ENCODE measurements at places on chromosomes 2 and 18. TPM values are rescaled to one million over a fixed set of nuclear protein-coding genes. Genes with fewer than 3 reads are reported as not detected.

GRCh38 chr2:217899231-217900009 is 103.4 kb downstream of the TNS1 start:
- H3K4me3 ChIP-seq, result no peak overlapping the region
- no peaks in the 10 kb centered on the region for H3K27me3 ChIP-seq
- H3K4me1 ChIP-seq, result peaks cover 41% of the 10 kb centered on the region
- peaks cover 32% of the 10 kb centered on the region for H3K36me3 ChIP-seq

GRCh38 chr2:205032093-205032551 is 486.8 kb downstream of the PARD3B start:
- H3K27ac ChIP-seq, result no peak overlapping the region
- H3K36me3 ChIP-seq, result no peaks in the 10 kb centered on the region
- H3K27me3 ChIP-seq, result no peaks in the 10 kb centered on the region
- no peak for DNase-seq
- H3K4me3 ChIP-seq, result no peak overlapping the region

GRCh38 chr2:62257466-62257865 is 61.6 kb downstream of the B3GNT2 start:
- no peak overlapping the region for H3K4me3 ChIP-seq
- H3K27ac ChIP-seq, result no peak overlapping the region
- no peaks in the 10 kb centered on the region for H3K36me3 ChIP-seq
- no peaks in the 10 kb centered on the region for H3K4me1 ChIP-seq
- H3K27me3 ChIP-seq, result no peaks in the 10 kb centered on the region
- no peak for DNase-seq

GRCh38 chr2:112342067-112342550 is 66.7 kb downstream of the ZC3H6 start:
- peaks cover 2% of the 10 kb centered on the region for H3K27me3 ChIP-seq
- no peaks in the 10 kb centered on the region for H3K4me1 ChIP-seq
- H3K4me3 ChIP-seq, result no peak overlapping the region
- no peak for DNase-seq
- H3K36me3 ChIP-seq, result no peaks in the 10 kb centered on the region

DNA sequence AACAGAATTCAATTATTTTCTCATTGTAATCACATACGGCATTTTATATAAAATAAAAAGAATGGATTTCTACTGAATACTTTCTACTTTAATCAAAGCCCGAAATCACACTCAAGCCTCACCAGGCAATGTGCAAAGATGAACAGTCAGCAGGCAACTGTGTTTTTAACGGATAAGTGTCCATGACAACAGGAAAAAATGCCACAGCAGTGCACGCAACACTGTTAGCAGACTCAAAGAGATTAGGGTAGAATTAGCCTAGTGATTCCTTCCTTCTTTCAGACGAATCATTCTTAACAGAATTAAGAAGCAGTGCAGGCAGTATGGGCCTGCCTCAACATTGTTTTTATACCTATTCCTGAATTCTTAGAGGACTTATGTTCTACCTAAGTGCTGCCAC is 135.6 kb downstream of the CDH2 start:
- no peak overlapping the region for H3K27ac ChIP-seq
- DNase-seq, result peak; percentile 53
- H3K27me3 ChIP-seq, result no peaks in the 10 kb centered on the region
- H3K4me3 ChIP-seq, result no peak overlapping the region
- no peaks in the 10 kb centered on the region for H3K36me3 ChIP-seq

DNA sequence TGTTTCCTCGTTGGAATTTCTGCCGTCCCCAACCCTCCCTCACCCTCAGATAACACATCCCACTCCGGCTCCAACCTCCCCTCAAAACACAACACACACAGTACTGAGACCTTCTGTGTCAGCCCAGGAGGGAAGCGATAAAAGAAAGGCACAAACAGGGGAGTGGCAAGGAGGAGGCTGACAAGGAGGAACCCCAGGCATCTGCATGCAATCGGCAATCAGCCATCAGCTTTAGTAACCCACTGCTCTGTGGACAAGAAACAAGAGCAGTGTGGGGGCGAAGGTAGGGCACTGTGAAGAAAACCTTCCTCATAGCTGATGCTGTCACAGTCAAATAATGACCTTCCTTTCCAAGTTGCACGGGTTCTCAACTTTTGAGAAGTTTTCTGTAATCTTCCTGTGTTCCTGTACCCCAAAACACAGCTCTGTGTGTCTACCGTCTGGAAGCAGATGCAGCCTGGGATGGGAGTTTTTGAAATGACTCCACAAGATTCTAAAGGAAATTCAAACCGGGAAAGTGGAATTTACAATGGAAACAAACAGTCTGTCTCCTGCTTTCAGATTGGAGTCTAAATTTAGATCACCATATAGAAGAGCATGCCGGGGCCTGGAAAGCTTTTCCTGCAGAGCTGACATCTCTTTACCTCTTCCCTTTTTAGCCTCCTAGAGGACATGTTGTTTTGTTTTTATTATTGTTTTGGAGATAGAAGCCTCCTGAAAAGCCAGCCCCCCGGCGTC is 16.4 kb upstream of the LPIN2 start:
- H3K27me3 ChIP-seq, result no peaks in the 10 kb centered on the region
- no peaks in the 10 kb centered on the region for H3K36me3 ChIP-seq
- H3K4me1 ChIP-seq, result peaks cover 8% of the 10 kb centered on the region
- peak overlapping the region; percentile 39 for H3K27ac ChIP-seq
- DNase-seq, result peak; percentile 67
- H3K4me3 ChIP-seq, result no peak overlapping the region

DNA sequence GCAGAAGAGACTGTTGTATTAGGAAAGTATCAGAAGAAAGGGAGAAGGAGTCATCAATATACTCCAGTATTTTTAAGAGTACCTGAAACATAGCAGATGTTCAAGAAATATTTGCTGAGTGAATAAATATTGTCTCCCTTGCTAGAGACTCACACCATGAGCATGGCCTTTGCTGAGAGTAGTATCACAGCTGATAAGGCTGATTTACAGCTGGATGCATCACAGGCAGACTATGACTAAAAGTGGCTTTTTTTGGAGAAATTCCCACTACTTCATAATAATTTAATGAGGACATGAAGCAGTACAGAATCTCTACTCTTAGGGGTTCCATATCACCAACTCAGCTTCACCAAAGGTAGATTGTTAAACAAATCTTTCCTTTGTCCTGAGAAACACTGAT is 373.3 kb downstream of the RBM43 start:
- no peaks in the 10 kb centered on the region for H3K27me3 ChIP-seq
- H3K36me3 ChIP-seq, result no peaks in the 10 kb centered on the region
- H3K4me1 ChIP-seq, result no peaks in the 10 kb centered on the region
- peak; percentile 72 for DNase-seq
- H3K27ac ChIP-seq, result no peak overlapping the region

DNA sequence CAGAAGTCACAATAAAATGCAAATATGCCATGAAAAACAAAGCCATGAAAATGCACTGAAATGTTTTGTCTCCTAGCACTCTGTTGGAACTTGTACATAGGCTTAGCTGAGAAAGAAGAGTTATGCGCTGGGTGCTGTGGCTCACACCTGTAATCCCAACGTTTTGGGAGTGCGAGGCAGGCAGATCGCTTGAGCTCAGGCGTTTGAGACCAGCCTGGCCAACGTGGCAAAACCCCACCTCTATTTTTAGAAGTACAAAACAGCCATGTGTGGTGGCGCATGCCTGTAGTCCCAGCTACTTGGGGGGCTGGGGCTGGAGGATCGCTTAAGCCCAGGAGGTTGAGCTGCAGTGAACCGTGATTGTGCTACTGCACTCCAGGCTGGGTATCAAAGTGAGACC is 39.9 kb downstream of the IRS1 start:
- H3K36me3 ChIP-seq, result peaks cover 15% of the 10 kb centered on the region
- no peak for DNase-seq
- peaks cover 28% of the 10 kb centered on the region for H3K4me1 ChIP-seq

- no peak overlapping the region for H3K4me3 ChIP-seq
- no peak for DNase-seq
- no peaks in the 10 kb centered on the region for H3K36me3 ChIP-seq
- H3K27ac ChIP-seq, result no peak overlapping the region
- no peaks in the 10 kb centered on the region for H3K27me3 ChIP-seq
- H3K4me1 ChIP-seq, result no peaks in the 10 kb centered on the region
These were observed 54.8 kb upstream of the ZC3H15 start for GRCh38 chr2:186431306-186431705.

KRTCAP3 gene
- total RNA-seq, result not detected

DNA sequence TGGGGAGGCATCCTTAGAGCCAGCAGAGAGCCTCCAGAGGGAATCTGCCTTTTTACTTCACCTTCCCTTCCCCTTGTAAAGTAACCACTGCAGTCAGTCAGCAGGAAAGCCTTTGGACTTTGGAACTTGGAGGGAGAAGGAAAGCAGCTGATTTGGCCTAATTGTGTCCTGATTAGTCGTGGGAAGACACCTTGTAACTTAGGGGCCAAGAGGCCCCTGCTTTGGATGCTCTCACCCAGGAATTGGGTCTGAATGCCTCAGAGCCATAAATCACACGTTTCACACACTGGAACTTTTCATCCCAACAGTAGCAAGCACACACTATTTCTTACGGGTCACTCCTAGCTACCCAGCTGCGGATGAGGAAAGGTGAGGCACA is 81.0 kb upstream of the PPM1B start:
- no peak for DNase-seq
- no peak overlapping the region for H3K4me3 ChIP-seq
- peaks cover 2% of the 10 kb centered on the region for H3K4me1 ChIP-seq

DNA sequence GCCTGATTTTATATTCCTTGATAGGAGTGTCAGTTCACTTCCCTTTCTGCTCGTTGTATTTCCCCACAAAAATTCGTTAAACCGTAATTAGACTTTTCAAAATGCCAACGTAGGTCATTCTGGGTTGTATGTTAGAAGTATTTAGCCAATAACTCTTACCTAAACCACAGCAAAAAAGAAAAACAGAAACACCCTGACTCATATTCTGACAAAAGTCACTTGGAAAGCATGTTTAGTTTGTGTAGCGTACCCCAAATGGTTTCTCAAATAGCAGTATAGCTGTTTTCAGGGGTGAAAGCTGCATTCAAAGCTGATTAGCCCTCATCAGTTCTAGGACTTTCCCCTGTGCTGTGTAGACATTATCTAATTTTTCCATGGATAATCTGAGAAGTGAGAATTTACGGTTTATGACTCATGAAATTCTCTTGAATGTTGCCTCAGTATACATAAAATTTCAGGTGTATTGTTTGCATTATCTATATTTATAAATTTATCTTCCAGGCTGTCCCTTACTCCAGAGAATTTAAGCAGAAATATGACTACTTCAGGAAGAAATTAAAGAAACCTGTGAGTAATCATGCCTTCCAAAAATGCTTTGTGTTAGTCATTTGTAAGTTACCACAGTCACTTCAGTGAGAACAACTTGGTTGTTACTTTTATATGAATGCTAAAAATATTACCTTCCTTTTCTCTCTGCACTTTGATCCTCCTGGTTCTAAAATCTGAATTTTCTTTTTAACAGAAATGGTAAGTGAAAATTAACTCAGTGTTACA is 264.9 kb downstream of the ALPK2 start:
- H3K27ac ChIP-seq, result no peak overlapping the region
- peak; percentile 70 for DNase-seq
- H3K4me3 ChIP-seq, result no peak overlapping the region
- H3K27me3 ChIP-seq, result no peaks in the 10 kb centered on the region
- H3K4me1 ChIP-seq, result peaks cover 16% of the 10 kb centered on the region
- H3K36me3 ChIP-seq, result peaks cover 3% of the 10 kb centered on the region

OSBPL1A gene
- total RNA-seq, result 50.3 TPM

DNA sequence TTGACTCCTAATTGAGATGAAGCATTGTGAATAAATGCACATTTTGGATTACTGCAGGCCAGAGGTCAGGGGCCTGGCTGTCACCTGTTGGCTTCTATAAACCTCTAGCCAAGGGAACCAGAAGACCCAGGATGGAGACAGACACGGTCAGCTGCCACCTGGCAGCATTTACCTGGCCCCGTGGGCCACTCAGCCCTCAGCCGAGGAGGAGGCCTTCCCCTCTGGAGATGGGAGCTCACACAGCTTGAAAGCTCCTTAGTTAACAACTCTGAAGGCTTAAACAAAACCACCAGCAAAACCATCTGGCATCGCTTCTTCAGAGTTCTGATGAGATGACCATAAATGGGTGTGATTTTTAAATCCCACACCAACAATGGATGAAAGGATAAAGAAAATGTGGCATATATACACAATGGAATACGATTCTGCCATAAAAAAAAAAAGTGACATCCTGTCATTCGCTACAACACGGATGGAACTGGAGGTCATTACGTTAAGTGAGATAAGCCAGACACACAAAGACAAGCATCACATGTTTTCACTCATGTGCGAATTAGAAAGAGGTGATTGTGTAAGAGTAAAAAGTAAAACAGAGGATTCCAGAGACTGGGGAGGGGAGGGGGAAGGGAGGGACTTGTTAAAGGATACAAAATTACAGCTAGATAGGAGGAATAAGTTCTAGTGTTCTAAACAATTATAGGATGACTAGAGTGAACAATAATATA is 218.4 kb downstream of the TMEM163 start:
- H3K4me3 ChIP-seq, result no peak overlapping the region
- H3K27me3 ChIP-seq, result peaks cover 17% of the 10 kb centered on the region
- no peak for DNase-seq
- H3K4me1 ChIP-seq, result no peaks in the 10 kb centered on the region
- H3K36me3 ChIP-seq, result no peaks in the 10 kb centered on the region

GRCh38 chr2:9824956-9825720 is 18.1 kb upstream of the TAF1B start:
- H3K27me3 ChIP-seq, result no peaks in the 10 kb centered on the region
- no peak overlapping the region for H3K4me3 ChIP-seq
- peaks cover 2% of the 10 kb centered on the region for H3K4me1 ChIP-seq
- peak; percentile 74 for DNase-seq

DNA sequence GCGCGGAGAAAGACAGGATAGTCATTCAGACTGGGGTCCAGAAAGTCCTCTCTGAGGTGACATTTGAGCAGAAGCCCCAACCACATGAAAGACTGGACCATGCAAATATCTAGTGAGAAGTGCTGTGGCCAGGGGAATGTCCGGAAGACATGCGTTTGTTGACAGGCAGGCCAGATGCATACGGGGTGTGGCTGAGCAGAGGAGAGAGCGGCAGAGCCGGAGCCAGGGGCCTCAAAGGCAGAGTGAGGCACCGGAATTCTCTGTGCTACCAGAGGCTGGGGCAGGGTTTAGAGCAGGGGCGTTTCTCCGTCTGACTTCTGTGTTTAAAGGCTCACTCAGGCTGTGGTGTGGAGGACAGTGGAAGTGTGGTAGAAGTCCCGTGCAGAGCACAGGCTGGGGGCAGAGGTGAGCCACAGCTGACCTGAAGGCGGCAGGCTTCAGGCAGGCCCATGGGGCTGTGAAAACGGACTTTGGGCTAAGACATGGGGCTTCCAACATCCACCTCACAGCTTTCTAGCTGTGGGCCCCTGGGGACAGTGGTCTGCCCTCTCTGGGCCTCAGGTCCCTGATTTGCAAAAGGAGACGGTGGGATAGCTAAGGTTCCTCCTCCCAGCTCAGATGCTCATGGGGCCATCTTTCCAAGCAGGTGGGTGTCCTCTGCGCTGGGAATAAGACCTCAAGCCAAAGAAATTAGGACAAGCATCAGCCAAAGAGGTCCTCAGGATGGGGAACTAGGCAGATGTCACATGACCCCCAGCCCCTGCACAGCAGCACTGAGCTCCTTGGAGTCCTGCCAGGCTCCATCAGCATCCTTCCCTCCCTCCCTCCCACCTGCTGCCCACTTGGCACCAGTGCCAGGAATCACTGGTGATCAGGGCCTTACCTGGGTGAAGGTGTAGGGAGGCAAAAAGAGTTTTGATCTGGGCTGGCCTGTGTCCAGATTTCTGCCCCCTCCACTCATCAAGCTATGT is 11.2 kb downstream of the RUFY4 start:
- peaks cover 21% of the 10 kb centered on the region for H3K27me3 ChIP-seq
- no peak for DNase-seq
- H3K4me1 ChIP-seq, result peaks cover 3% of the 10 kb centered on the region
- H3K4me3 ChIP-seq, result no peak overlapping the region
- no peaks in the 10 kb centered on the region for H3K36me3 ChIP-seq
